Myocyte (in vitro differentiated cells): ENCODE measurements at places on chromosomes 16 and 17. TPM values are rescaled to one million over a fixed set of nuclear protein-coding genes. Genes with fewer than 3 reads are reported as not detected.

DNA sequence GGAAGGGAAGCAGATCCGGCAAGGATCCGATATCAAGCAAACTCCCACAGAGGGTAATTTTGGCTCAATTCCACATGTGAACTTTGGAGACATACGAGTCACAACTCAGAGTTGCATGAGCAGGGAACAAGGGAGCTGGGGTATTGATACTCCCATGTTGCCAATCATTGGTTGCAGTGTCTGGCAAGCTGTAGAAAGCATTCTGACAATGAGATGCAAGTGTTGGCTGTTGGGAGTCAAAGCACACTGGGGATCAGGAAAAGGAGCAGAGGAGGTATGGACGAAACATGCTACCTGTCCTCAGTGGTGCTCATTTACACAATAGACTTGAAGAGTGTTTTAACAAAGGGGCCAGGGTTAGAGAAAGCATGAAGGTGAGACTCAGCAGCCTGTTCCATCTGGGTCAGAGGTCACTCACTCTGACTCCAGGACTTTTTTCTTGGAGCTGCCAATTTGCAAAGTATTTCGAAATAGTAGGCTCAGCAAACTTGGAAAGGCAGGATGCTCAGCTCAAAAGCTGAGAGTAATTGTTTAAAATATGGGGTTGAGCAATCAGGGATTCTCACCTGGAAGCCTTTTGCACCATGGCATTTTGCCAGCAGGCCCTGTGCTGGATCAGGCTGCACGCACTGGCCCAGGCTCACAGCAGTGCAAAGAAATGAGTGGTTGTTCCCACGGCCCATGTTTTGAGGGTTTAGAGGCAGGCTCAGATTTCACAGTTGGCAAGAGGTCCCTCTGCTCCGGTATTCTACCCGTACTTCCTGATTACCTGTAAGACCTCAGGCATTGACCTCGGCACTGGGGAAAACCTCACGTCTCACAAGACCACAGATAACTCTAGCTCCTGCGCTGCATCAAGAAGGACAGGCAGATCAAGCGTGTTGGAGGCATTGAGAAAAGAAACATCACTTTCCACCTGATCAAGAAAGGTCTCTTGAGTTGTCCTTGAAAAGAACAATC lies 17.6 kb upstream of the NKD1 start:
- no peak for DNase-seq

DNA sequence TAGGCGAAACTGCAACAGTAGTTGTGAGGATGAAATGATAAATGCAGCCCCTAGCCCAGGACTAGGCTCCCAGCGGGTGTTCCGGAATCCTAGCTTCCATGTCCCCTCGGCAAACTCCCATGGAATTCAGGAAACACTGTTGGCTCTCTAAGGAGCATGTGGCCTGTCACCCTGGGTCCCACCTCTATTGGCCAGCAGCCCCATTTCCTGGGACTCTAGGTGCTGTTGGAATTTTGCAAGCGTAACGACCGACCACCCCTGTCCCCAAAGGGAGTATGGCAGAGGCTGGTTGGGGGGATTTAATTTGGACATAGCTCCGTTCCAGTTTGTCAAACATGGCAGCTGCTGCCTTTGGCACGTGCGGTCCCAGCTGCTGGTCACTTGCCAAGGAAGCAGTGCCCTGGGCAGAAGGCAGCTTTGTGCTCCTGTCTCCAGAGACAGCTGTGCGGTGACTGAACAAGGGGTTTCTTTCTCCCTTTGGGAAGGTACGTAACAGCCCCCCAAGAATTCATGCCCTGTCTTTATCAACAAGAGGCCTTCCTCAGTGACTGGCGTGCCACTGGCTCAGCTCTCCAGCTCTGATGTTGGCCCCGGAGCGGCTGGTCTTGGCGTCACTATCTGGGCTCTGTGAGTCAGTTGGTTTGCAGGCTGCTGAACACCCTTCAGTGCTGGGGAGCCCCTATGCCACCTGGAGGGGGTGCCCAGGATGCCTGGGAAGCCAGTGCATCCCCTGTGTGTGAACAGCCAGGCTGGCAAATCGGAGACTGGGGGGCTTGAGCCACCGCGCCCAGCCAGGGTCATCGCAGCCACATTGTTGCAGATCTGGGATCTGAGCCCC lies 235.2 kb upstream of the TNRC6C start:
- peak; percentile 43 for DNase-seq

DNA sequence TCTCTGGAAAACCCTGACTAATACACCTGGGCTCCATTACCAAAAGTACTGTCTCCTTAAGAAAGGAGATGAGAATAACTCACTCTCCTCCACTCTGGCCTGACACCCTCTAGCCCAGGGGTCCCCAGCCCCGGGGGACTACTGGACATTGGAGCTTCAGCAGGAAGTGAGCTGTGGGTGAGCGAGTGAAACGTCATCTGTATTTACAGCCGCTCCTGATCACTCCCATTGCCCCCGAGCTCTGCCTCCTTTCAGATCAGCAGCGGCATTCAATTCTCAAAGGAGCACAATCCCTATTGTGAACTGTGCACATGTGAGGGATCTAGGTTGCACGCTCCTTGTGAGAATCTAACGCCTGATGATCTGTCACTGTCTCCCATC lies 126.3 kb upstream of the TNRC6C start:
- DNase-seq, result no peak

- no peak for DNase-seq
Observed at GRCh38 chr17:7120123-7120522, 5.5 kb upstream of the ASGR2 start.

- DNase-seq, result no peak
Observed at GRCh38 chr17:22671110-22671509, 978.8 kb downstream of the KCNJ18 start.

DNA sequence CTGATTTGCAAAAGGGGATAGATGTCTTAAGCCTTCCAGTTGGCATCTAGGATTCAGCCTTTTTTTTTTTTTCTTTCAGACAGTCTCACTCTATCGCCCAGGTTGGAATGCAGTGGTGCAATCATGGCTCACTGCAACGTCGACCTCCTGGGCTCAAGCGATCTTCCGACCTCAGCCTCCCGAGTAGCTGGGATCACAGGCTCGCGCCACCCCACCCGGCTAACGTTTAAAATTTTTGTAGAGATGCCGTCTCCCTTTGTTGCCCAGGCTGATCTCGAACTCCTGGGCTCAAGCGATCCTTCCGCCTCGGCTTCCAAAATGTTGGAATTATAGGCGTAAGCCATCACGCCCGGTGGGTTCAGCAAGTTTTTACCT lies 571 bp upstream of the CCP110 start:
- no peak for DNase-seq

DNA sequence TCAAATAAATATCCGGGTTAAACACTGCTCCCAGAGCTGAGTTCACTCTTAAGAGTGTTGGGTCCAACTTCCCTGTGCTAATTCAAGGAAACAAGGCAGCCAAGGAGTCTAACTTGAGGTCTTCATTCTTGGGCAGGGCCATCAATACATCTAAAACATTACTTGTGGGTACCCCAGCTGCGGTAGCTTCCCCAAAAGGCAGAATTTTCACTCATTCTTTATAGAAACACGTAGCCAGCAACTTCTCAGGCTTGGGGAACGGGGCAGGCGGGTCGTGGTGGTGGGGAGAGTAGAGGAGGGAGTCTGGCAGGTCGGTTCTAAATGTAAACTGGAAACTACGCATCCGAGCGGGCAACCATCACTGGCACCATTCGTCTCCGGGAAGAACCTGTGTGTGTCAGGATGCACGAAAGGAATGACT lies 666 bp upstream of the METTL9 start:
- peak; percentile 9 for DNase-seq

DNA sequence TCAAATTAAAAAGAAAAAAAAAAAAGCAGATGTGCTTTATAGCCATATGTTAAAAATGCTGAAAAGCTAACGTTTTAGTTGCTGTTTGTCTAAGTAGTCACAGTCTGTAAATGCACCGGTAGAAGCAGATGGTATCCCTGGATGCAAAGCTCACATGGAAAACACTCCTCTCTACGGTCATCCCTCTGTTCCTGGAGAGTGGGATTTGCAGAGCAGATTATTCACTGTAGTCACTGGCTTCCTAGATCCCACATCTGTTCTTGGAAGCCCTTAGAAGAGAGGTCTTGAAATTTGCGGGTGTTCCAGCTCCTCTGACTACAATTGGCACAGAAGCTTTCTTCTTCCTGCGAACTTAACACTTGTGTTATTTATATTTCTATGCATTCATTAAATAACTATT lies 186.6 kb downstream of the PMP22 start:
- no peak for DNase-seq

GRCh38 chr17:36721560-36722120 lies 120.3 kb downstream of the MRM1 start:
- no peak for DNase-seq

- no peak for DNase-seq
Observed at GRCh38 chr17:17714261-17714866, 33.1 kb downstream of the RAI1 start.

DNA sequence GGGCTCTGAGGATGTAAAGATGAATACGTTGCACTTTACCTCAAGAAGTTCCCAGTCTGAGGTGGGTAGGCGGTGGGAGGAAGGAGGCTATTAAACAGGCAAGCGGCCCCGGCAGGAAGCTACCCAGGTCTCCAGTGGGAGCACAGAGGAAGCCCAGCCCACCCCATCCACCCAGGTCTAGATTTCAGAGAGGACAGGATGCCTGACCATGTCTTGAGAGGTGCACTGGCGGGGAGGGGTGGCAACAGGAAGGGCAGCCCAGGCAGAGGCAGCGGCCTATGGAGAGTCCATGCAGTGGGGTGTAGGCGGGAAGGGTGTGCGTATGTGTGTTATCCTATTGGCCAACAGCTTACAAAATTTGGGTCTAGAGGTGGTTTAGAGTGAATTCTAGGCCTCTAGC lies 13.9 kb downstream of the SARM1 start:
- DNase-seq, result no peak

DNA sequence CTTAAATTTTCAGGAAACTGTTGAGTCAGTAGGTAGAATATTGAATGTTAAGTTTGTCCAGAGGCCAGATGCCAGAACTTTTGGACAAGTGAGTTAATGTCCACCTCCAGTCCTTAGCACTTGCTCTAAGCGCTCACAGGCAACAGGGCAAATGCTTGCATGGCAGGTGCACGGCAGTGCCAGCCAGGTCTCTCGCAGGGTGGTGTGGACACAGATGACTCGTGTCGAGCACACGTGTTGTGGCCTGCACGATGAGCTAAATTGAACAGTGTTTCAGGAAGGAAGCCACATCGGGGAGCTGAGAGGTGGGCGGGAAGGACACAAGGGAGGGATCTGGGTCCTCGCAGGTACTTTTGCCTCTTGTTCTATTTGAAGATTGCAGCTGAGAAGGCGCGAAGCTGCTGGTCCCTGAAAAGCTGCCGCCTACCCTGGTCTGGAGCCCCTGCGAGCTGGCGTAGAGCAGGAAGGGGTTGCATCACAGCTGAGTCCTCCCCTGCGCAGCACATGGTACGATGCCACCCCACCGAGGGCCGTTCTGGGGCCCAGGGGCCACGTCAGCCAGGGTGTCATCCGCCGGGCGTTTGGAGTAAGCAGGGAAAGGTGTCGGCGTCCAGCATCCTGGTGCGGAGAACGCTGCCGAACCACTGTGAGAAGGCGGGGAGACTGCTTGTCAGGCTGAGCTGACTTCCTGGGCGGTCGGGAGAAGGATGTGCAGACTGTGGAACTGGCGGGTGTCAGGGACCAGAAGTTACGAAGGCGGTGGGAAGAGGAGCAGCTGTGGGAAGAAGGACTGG lies 6.3 kb downstream of the RAB40C start:
- DNase-seq, result peak; percentile 24

GRCh38 chr16:57413301-57413730 lies 8.7 kb downstream of the CCL17 start:
- no peak for DNase-seq

GRCh38 chr16:87076950-87077749 lies 240.0 kb downstream of the C16orf95 start:
- DNase-seq, result peak; percentile 64

- DNase-seq, result peak; percentile 41
Observed at GRCh38 chr16:1932050-1933028, 10.7 kb downstream of the MSRB1 start.

DNA sequence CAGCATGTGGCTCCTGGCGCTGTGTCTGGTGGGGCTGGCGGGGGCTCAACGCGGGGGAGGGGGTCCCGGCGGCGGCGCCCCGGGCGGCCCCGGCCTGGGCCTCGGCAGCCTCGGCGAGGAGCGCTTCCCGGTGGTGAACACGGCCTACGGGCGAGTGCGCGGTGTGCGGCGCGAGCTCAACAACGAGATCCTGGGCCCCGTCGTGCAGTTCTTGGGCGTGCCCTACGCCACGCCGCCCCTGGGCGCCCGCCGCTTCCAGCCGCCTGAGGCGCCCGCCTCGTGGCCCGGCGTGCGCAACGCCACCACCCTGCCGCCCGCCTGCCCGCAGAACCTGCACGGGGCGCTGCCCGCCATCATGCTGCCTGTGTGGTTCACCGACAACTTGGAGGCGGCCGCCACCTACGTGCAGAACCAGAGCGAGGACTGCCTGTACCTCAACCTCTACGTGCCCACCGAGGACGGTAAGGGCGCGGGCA lies 645 bp downstream of the NLGN2 start:
- no peak for DNase-seq

- no peak for DNase-seq
Observed at GRCh38 chr17:79623786-79624717, 13.2 kb upstream of the RBFOX3 start.

DNA sequence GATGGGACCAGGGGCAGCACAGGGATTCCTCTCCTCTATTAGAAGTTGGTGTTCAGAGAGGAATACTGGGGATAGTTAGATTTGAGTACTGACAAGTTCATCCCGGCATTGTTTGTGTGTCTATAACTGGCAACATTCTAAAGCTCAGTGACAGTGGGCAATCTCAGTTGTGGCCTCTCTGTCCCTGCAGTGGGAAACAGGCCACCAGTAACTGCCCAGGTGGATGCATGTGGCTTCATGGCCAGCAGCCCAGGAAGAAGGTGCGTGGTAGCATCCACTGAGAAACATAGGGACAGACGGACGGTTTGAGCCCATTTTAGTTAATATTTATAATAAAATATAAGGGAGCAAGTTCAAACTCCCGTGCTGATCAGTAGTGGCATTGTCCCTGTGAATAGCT lies 51.5 kb downstream of the B9D1 start:
- no peak for DNase-seq

GRCh38 chr16:10978871-10979446 lies 34.6 kb downstream of the CLEC16A start:
- no peak for DNase-seq

The MYH1 gene
- total RNA-seq, result 0.36 and 1.8 TPM in 2 replicates

The UMOD gene
- total RNA-seq, result not detected in 2 replicates

The OR4D1 gene
- not detected in 2 replicates for total RNA-seq

The ABCC12 gene
- total RNA-seq, result 0.05 TPM in 1 of 2 replicates, not detected in the other

The PTX4 gene
- not detected in 2 replicates for total RNA-seq

The ENPP7 gene
- not detected in 2 replicates for total RNA-seq

The KLHL10 gene
- 1.3 TPM in 1 of 2 replicates, not detected in the other for total RNA-seq

The SBK1 gene
- total RNA-seq, result 3.7 and 4.3 TPM in 2 replicates
